ENCODE measurements at places on chromosomes 16 and 17.
A peak's percentile ranks its signal among the peaks of the same experiment; 100 is the strongest.

- no peak for DNase-seq
Observed at GRCh38 chr17:6528557-6528956, 27.8 kb downstream of the PITPNM3 start.

DNA sequence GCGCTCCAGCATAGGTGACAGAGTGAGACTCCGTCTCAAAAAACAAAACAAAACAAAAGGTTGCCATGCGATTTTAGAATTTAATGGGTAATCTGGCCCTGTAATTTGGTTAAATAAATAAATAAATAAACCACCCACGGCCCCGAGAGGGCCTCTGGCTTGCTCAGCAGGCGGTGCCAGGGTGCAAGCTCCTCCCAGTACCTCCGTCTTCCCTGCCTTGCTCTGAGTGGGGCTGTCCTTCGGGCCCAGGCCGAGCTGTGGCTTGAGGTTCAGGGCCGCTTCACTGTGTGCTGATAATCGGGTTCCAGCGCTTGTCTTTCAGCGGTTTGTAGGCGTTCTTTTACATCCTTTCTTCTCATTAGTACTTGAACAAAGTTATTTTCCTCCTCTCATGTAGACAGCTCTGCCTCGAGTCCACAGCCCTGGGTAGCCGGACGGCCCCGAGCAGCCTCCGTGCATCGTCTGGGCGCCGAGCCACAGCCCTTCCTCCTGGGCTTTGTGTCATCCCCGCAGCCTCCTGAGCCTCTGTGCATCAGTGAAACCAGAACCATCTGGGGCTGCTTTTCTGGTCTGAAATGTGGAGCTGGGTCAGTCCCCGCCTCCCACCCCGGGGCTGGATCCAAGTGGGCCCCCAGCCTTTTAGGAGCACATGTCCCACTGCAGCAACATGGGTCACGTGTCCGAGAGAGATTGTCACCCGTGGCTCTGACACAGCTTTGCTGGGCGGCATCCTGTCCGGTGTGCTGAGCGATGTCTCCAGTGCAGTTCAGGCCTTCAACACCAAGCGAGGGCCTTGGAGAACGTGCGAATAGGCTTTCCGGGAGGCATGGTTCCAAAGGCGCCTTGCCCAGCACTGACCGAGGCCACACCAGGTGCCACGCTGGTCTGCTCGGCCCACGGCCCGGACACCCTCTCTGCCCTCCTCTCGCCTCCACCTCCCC lies 157.4 kb upstream of the CHMP6 start:
- no peak for DNase-seq

- DNase-seq, result no peak
Observed at GRCh38 chr17:72514321-72514861, 393.6 kb downstream of the SOX9 start.

GRCh38 chr16:71622088-71622487 lies 3.9 kb upstream of the MARVELD3 start:
- DNase-seq, result no peak

- DNase-seq, result no peak
Observed at GRCh38 chr17:50534222-50534978, 1.9 kb downstream of the EPN3 start.

DNA sequence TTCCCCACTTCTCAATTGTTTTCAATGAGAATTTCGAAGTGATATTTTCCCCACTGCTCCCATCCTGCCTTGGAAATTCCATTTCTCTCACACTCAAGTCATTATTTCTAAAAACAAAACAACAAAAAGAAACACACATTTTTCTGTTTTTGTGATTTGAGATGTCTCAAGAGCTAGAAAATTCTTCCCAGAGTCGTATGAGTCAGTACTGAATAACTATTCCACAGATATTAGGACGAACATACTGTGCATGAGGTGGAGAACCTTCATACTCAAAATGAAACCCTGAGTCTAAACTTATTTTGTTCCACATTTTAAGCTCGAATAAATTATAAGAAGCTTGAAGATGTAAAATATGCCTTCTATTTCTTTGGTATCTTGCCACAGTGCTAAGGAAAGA lies 204.6 kb downstream of the SLC39A11 start:
- DNase-seq, result no peak

GRCh38 chr17:19726631-19727376 lies 10.4 kb upstream of the SLC47A2 start:
- DNase-seq, result no peak

- DNase-seq, result peak; percentile 41
Observed at GRCh38 chr16:86510465-86511261, at the start of gene FOXF1. Gene FOXF1 (plus strand): TSS chr16:86510527. CDS start chr16:86510570, 43 bp downstream.

DNA sequence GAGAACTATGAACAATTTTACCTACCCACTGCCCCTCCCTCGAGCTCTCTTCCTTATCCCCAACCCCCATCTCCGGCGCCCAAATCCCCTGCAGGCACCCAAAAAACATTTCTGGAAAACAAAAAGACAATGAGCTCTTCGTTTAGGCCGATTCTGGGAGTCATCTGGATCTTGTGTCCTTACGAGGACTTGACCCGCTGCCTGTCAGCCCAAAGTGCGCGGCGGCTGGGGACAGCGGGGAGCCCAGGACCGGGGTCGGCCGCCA lies 524 bp downstream of the STRADA start:
- DNase-seq, result no peak

GRCh38 chr16:75761108-75761507 lies 34.8 kb upstream of the CPHXL start:
- DNase-seq, result peak; percentile 35

DNA sequence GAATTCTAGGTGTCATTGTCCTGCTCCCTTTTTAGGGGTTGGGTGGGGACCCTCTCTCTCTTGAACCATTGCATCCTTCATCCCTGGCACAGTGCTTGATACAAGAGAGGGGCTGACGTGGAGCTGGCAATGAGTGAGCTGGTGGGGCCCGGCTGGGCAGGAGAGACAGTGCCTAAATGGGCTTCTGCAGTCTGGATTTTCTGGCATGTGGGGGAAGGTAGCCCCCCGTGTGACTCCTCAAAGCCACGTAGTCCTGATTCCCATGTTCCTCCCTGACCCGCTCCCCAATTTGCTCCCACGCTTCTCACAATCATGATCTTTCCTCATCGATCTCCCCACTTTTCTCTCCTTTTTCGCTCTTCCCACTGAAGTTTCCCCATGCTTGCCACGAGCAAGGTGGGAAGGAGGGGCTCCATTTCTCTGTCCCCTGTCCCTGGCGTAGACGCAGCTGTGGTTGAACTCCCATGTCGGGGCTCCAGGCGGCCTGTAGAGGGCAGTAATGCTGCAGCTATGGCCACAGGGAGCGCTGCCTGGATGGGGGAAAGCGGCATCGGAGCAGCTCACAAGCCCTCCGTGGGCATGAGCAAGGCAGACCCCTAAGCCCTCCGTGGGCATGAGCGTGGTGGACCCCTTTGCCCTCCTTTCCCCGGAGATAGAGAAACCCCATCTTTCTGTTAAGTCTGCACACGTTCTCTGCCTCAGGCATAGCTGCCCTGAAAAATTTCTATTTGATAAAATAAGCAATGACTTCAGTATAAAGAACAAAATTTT lies 47.5 kb downstream of the HAPSTR1 start:
- peak; percentile 75 for DNase-seq

- DNase-seq, result no peak
Observed at GRCh38 chr16:20938426-20938825, 37.9 kb downstream of the LYRM1 start.

All from GM13976 (cell line).